ENCODE measurements at places on chromosomes 5 and 9.

GRCh38 chr5:116421080-116421629 lies 153.5 kb downstream of the SEMA6A start:
- DNase-seq, result no peak

DNA sequence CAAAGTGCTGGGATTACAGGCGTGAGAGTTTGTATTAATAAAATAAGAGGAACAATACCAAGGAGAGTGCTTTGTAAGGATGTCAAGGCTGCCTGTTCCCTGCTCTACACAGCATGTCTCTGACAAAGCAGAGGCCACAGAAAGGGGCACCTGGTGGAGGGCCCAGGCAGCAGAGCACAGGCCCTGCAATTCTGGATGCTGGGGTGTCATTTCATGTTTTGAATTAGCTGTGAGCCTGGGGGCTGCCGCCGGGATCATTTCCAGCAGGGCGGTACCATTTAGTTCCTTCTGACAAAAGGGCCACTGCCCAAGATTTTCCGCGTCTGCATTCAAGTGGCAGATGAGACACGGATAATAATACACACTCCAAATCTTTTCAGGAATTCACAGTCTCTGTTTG lies 396.9 kb downstream of the GADD45G start:
- DNase-seq, result no peak

- DNase-seq, result no peak
These were observed 125.1 kb downstream of the CMYA5 start for GRCh38 chr5:79814699-79815098.

- DNase-seq, result no peak
These were observed 6.4 kb downstream of the ENTPD8 start for GRCh38 chr9:137434498-137435380.

- no peak for DNase-seq
These were observed 1.8 kb downstream of the SEMA5A start for GRCh38 chr5:9544056-9544455.

DNA sequence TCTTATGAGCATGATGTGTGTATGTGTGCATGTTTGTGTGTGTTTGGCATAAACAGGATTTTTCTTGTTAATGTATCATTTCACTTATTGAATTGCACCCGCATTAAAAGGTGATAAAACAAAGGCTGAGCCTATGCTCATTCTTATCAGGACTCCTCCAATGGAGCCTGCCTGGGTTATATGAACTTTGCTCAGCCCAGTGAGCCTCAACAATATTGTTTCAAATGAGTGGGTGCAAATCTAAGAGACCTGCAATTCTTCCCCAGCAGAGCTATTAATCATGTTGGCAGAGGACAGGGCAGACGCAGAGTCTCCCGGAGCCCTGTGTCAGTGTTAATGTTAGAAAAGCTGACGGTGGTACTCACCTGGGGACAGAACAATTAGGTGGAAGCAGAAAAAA lies 71.6 kb downstream of the SH3RF2 start:
- DNase-seq, result no peak

GRCh38 chr5:39249069-39249468 lies 29.7 kb upstream of the FYB1 start:
- no peak for DNase-seq

Measured in AG09319 (cell line).